Peyer's patch (tissue), 4 donors: ENCODE measurements at places on chromosomes 4 and X. TPM values are rescaled to one million over a fixed set of nuclear protein-coding genes. Genes with fewer than 3 reads are reported as not detected.

DNA sequence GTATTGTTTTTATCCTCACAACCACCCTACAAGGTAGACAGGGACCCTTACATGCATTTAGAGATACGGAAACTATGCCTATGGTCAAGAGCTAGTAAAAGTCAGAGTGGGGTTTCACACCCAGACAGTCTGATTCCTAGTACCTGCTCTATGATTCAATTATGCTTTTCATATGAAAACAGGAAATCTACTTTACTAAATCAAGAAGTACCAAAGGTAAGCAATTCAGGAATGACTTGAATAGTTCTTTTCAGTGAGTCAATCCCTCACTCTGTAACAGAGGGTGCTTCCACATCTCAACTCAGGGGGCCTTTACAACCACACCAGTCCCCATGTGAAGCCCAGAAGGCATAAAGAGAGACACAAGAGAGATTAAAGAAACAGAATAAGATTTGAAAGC, 191.4 kb downstream of the PPP3CA start:
- DNase-seq, result no peak

The TENT5D gene
- not detected for total RNA-seq

- no peak for DNase-seq
These were observed 48.5 kb downstream of the MRPL1 start for GRCh38 chr4:77911091-77911490.

GRCh38 chrX:118536687-118537461, 41.3 kb downstream of the DOCK11 start:
- no peak for DNase-seq

The CTAG1B gene
- total RNA-seq, result not detected

GRCh38 chr4:38676986-38677385, 13.0 kb downstream of the KLF3 start:
- no peak for DNase-seq

DNA sequence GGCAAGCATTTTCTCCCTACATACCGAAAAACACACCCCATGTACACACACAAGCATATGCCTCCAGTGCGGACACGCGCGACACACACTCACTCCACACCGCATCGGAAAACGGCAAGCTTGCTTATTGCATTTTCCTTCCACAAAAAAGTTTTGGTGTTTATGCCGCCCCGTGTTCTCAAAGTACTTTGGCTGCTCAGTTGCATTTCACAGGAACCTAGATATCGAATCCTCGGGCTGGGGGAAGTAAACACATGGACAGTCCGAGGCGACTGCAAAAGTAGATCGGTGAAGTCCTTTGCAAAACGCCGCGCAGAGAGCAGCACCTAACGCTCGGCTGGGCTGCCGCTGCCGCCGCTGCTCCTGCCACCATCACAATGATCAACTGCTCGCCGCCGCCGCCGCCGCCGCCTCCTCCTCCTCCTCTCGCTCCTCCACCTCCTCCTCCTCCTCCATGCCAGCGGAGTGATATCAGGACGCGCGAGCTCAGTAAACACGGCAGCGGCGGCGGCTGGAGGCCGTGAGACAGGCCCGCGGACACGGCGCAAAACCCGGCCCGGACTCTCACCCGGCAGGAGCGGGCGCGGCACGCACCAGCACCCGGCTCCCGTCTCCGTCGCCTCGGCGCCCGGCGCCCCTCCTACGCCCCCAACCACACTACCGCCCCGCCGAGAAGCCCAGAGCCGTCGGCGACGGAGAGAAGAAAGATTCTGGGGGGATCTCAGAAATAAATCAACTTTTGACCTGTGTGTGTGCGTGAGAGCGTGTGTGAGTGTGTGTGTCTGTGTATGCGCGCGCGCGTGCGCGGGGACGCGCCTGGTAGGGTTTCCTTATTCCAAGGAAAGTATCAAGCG, at the start of gene MAML3:
Gene MAML3, minus strand, starts transcription at position 467 of the 854 bp plus-strand sequence. CDS start 857 bp downstream, outside the sequence.
- DNase-seq, result peak; percentile 79

DNA sequence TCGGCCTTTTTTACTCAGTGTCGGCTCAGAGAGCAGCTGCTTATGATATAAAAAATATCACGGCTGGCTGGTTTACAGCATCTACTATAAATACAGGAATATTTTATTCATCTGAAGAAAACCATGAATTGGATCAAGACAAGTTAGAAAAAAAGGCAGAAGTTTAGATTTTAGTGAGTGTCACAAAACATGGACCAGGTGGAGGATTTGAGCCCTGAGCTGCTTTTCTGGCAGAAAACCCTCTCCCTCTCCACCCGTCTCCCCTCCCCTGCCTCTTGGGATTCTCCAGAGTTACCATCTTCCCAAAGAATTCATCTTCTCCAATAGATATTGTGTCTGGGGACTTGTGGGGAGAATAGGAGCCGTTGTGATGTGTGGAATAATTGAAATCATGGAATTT, 142.8 kb upstream of the RAI2 start:
- no peak for DNase-seq
